ENCODE measurements at places on chromosomes 1 and 21.

DNA sequence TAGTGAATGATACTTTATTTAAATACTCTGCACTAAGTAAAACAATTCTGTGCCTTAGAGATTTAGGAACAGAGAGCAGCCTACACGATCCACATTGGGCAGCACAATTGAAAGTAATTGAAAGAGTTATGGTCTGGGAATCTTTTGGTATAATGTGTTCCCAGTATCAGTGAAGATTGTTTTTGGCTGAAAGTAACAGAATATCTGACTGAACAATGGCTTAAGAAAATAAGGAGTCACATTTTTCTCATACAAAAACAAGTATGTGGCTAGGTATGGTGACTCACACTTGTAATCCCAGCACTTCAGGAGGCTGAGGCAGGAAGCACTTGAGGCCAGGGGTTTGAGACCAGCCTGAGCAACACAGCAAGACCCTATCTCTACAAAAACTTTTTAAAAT is 306.2 kb downstream of the NFIA start:
- no peak for DNase-seq

DNA sequence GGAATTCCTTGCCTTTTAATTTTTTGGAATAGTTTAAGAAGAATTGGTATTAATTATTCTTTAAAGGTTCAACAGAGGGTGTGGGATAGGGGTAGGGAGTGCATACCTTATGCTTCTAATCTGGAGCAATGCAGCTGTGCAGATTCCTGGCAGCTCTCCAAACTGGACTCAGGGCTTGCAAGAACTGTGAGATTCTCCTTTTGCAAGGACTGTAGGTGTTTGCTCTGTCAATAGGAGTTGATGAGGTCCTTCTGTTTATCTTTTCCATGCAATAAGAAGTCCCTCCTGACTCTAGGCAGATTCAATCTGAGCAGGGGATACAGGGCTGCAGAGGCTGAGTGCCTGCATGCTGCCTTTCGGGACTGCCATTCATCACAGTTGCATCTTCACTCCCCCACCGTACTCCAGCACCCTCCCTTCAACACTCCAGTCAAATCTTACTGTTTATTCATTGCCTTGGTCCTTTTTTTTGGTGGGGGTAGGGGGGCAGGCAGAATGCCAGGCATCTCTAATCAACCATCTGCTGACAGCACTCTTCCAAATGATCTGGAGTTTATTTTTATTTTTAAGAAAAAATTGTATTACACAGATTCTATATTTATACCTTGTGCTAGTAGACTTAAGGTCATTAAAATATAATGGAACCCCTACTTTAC is 122.3 kb downstream of the DISC1 start:
- DNase-seq = no peak

GRCh38 chr1:169784102-169784501 is 10.6 kb downstream of the METTL18 start:
- DNase-seq = no peak

- DNase-seq = no peak
Observed at GRCh38 chr1:93763704-93764365, 82.2 kb upstream of the BCAR3 start.

GRCh38 chr1:34266127-34266951 is 89.6 kb downstream of the C1orf94 start:
- no peak for DNase-seq

DNA sequence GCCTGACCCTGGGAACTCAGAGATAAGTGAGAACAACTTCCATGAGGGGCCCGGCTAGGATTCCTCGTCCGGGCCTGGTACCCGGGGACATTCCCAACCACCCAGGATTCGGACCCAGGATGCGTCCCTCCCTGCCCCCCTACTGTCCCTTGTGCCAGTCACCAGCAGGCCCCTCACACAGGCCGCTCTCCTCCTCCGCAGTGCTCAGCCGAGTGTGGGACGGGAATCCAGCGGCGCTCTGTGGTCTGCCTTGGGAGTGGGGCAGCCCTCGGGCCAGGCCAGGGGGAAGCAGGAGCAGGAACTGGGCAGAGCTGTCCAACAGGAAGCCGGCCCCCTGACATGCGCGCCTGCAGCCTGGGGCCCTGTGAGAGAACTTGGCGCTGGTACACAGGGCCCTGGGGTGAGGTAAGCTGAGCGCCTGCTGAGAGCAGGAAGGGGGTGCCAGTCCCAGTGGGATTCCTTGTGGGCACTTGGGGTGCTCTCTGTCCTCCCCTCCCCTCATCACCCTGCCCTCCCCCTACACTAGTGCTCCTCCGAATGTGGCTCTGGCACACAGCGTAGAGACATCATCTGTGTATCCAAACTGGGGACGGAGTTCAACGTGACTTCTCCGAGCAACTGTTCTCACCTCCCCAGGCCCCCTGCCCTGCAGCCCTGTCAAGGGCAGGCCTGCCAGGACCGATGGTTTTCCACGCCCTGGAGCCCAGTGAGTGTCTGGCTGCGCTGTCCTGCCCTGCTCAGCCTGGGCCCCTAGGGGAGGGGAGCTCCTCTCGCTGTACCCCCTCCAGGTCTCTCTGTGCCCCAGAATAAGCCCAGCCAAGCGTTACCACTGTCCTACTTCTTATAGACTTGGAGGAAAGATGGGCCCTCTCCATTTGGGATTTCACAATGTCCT is 9.8 kb downstream of the ADAMTSL4 start:
- no peak for DNase-seq

GRCh38 chr1:182041615-182042014 is 19.9 kb downstream of the ZNF648 start:
- no peak for DNase-seq

- no peak for DNase-seq
Observed at GRCh38 chr1:1921459-1921862, 2.4 kb upstream of the TMEM52 start.

DNA sequence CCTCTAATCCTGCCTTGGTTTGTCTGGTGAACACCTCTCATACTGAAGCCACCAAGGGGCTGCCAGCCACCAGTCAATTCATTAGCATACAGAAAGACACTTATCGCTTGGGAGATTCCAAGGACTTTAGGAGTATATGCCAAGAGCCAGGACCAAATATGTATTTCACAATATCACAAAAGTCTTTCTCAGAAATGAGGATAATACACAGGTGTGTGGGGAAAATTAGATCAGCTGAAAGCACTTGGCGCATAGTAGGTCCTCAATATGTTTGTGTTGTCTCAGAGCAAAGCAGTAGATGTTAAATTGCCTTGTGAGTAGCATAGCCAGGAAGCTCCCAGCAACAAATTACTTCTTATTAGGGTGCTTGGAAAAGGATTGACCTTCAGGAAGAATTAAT is 34.1 kb downstream of the KIRREL1 start:
- DNase-seq = no peak

GRCh38 chr21:35400233-35400939 is 351.3 kb upstream of the RUNX1 start:
- DNase-seq = peak; percentile 8

DNA sequence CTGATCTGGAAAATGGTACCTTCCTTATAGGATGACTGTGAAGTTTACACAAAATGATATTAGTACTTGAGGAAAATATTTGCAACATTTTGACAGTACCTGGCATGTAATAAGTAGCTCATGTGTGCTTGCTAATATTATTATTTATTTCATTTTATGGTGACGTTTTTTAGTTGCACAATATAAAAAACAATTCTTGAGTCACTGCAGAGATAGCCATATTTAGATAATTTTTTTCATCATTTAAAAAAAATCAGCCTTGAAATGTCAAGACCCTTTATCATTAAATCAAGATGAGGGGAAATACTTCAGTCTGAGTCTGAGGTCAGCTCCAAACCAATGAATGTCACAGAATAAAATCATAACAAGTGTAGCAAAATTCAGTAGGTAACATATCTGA is 196.8 kb upstream of the RUNX1 start:
- DNase-seq = no peak

GRCh38 chr1:156755527-156755950 is 4.1 kb upstream of the HDGF start:
- DNase-seq = no peak

DNA sequence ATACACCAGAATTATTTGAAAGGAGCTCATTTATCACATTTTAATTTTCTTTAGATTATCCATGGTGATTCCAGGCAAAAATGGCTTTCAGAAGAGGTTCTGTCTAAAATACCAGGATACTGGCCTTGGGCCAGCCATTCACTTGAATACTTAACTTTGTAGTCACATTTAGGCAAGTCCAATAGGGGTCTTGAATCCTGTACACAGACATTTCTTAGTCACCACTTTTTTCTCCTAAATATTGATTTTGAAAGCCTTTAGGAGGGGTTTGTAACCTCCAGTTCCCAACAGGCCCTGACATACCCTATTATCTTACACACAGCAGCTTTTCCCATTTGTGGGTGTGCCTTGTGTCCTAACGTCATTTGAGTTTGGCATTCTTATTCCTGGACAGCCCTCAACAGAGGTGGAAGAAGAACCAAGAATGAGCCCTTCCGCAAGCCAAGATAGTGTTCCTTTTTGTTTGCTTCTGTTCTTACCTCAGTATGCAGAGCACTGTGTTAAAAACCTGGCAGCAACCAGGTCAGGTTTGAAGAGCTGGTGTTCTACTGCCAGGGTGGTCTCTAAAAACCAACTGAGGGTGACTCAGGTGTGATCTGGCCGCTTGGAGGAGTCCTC is 19.5 kb downstream of the MAP3K7CL start:
- no peak for DNase-seq

DNA sequence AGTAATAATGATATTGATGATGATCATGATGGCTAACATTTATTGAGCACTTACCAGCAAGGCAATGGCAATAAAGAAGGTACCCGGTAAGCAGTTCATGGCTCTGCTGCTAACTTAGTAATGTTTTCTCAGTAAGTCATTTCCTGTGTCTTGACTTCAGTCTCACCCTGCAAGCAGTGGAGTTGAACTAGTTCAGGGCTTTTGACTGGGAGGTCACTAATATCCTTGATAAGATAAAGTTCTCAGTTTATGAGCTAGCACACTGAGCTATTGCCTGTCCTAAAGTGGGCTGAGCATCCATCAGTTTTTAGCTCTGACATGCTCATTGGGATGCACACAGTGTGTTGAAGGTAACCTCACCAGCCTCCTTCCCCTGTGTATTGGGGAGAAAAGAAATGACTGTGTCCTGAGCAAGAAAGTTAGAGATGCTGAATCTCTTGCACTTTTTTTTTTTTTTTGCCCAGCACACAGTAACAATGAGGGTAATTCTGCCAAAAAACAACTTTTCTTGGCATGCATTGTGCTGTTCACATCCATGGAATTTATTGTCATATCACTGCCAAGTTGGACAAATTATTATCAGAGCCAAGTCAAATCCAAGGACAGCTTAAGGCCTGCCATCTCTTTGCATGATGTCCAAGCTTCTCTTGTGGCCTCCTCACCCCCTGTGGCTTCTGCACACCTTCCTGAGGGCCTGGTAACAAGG is 55.5 kb upstream of the GADD45A start:
- DNase-seq = no peak

All from T follicular helper cell (primary cell).